ENCODE measurements at places on chromosomes 5 and 9.

- no peak for DNase-seq
Observed at GRCh38 chr9:104503440-104503839, 623 bp upstream of the OR13F1 start.

GRCh38 chr5:97049175-97049574, 93.2 kb downstream of the LIX1 start:
- DNase-seq, result no peak

DNA sequence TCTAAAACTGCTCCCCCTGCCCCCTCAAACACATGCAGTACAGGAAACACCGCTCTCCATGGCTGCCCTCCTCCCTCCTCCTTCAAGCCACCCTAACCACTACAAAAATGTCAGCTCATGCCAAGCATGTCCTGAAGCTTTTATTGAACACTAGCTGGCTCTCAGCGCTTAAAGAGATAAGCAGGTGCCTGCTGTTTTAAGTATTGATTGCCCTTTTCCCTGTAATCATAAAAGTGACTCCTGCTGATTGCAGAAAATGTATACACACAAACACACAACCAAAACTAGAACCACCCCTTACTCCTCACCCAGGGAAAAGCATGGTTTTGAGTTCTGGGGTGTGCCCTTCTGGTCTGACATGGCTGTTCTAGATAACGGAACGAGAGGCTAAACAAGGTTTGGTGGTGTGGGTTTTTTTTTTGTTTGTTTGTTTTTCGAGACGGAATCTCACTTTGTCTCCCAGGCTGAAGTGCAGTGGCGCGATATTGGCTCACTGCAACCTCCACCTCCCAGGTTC, 3.7 kb upstream of the UCK1 start:
- no peak for DNase-seq

GRCh38 chr9:136230365-136230764, 15.2 kb downstream of the QSOX2 start:
- no peak for DNase-seq

- DNase-seq, result no peak
Observed at GRCh38 chr9:38162332-38163211, 93.5 kb upstream of the SHB start.

DNA sequence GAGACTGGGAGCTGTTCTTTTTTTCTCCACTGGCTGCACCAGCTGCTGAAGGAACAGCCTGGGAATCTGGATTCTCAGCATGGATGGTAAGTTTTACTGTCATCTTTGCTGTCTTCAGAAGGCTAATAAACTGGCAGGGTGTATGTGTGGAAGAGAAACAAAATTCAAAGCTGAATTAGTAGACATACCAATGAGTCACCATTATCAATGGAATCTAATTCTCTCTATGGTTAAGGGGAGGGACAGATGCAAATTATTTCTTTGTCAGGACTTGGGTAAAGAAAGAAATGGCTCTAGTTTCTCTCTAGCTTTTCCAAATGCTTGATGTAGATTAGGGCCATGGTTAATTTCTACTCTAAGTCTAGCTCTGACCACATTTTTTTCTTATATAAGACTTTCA, 154.2 kb downstream of the MPDZ start:
- no peak for DNase-seq

DNA sequence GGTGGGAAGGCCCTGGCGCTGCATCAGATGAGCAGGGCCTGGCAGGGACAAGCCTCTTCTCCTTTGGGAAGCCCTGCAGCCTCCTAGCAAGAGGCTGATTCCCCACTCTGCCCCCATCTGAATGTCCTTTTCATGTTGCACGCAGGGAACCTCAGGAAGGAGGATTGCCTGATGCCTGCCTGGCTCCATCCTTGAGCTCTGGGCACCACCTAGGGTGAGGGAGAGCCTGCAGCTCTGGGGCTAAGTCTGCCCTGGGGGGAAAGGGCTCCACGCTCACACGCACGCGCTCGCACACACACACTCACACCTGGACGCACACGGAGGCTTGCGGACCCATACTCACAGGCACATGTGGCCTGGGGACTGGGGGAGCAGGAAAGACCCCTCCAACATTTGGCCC, 86.6 kb downstream of the LMX1B start:
- DNase-seq, result no peak

All from brain pericyte (primary cell).